Lower leg skin (tissue), 4 donors: ENCODE measurements at places on chromosomes 5 and 9.
A peak's percentile ranks its signal among the peaks of the same experiment; 100 is the strongest.

- no peak for DNase-seq
Observed at GRCh38 chr9:8600914-8601680, 801.5 kb upstream of the DMAC1 start.

DNA sequence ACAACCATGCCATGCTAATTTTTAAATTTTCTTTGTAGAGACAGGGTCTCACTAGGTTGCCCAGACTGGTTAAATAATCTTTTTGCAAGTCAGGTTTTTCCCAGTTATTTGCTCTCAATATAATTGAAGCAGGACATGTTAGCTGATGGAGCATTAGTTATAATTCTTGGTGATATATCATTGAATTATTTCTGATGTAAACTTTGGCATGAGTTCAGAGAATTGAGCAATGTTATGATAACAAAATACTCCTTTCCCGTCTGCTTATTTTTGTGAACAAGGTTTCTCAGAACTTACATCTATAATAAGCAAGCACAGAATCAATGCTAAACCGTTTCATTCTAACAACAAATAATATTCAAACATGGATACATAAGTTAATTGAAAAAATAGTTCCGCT, 37.8 kb downstream of the BHMT start:
- no peak for DNase-seq

DNA sequence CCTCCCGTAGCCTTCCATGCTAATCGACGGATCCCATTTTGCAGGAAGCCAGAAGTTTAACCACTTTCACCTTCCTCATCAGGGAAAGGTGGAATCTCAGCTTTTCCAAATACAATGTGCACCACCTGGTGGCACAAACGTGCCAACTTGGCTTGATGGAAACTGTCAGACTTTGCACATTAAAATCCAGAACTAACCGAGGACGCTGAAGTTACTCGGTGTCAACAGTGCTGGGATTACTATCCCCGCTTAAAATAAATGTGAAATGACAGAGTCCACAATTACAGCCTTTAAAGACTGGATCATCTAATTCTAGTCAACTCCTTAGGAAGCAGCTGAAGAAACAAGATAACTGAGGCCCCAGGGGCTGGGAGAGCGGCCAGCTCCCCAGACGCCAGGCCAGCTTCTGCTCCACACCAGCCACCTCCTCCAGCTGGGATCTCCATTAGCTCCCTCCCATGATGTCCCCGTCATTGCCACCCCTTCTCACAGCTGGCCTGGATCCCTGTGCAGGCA, 50.1 kb upstream of the RETREG1 start:
- no peak for DNase-seq

GRCh38 chr9:20788526-20789451, 104.7 kb downstream of the FOCAD start:
- no peak for DNase-seq

- DNase-seq, result no peak
Observed at GRCh38 chr9:71663931-71664459, 104.3 kb downstream of the CEMIP2 start.

DNA sequence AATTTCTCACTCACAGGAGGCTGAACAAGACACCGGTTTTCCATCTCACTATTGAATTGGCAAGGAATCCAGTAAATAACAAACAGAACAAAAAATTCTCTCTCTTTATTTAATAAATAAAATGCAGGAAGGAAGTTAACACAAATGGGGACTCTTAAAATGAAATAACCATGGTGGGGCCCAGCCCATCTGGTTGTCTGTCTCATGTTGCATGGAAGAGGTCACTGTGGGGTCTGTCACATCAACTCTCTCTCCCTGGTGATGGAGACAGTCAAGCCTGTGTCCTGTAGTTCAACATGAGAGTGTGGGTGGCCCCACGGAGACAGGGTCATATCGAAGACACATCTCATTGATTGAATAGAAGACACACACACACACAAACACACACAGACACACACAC, 297.7 kb downstream of the IRX2 start:
- no peak for DNase-seq

DNA sequence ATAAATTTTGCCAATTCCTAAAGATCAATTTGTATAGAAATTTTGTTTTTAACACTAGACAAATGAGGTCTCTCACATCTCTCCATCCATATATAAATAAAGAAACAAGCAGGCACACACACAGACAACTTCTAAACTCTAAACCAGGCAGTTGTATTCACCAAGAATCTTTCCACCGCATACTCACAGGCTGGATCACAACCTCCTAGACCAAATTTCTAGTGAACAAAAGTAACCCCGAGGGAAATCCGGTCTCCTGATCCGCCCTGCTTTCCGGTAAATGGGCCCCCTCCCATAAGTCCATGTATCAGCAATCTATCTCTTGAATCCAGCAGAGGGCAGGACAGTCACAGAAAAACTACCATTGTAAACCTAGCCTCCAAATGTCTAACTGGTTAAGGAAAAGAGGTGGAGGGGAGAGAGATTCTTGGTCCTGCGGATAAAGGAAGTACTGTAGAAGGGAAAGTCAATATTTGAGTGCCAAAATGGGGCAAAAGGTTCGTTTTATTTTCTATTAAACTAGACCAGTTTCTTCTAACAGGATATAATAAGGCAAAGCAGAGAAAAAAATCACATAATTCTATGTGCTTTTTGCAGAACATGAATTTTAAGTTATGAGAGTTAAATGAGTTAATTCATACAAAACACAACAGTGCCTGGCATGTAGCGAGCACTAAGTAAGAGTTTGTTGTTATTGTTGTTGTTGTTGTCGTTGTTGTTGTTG, 4.8 kb upstream of the SMU1 start:
- peak; percentile 93 for DNase-seq

DNA sequence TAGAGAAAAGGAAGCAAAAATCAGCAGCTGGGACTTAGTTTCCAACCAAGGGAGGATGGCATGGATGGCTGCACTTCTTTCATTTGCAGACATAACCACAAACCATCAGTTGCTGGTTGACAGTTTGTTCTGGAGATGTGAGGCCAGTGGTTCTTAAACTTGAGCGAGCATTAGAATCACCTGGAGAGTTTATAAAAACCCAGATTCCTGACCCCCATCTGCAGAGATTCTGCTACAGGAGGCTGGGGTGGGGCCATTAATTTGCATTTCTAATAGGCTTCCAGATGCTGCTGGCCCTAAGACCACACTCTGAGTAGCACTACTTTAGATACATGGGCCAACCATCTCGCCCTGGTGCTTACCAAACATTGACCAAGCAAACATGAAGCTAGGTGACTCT, 60.8 kb downstream of the MARCHF3 start:
- DNase-seq, result no peak
